ENCODE measurements at places on chromosomes 3 and 15.

GRCh38 chr3:16464511-16465148 is 48.9 kb downstream of the RFTN1 start:
- DNase-seq: no peak

- DNase-seq: no peak
Measured at GRCh38 chr3:181457190-181457589, 254.5 kb upstream of the SOX2 start.

DNA sequence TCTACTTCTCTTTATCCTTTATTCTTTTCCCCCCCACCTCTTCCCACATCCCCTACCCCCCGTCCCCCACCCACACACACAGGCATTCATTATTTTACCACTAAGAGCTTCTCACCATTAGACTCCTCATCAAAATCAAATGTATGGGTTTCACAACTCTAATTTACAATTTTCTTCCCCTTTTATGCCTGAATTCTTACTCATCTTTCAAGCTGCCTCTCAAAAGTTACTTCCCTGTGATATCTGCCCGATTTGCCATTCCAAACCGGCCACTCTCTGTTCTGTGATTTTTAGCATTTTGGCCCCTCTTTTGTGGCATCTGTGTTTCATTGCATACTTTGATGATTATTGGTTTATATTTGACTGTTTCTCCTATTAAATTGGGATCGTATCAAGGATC is 42.2 kb downstream of the SLC9A9 start:
- peak; percentile 55 for DNase-seq

DNA sequence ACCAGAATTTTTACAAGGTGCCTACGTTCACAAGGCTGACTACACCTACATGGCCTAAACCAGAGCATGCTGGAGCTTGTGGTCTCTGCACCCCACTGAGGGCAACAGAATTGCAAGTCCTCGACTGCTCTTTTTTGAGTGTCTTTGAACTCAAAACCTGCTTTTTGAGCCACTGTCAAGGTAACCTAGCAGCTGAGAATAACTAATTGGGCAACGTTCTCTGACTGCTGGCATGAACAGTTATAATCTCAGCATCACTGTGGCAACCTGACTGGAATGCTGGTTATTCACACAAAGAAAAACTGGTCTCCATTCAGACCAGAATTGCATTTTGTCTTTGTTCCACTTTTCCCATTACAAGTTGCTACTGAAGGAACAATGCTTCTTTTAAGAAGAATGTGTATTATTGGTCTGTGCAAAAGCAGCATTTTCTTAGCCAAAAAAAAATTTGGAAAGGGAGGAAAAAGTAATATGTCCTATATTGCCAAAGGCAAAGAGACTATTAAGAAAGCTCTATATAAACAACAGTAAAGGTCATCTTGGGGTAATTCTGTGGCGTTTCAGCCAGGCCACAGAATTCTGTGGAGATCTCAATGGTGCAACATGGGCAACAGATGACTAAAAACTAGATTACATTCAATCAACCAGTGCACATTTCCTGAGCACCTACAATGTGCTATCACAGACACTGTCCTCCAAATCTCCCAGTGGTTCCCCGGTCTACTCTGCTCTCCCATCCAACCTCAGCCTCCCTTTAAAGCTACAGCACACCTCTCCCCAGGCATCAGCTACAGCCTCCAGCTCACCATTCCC is 76.8 kb downstream of the TNIK start:
- no peak for DNase-seq

- DNase-seq: no peak
Measured at GRCh38 chr3:124032311-124032880, 40.5 kb upstream of the ROPN1 start.
